ENCODE measurements at places on chromosomes 2 and 18.

DNA sequence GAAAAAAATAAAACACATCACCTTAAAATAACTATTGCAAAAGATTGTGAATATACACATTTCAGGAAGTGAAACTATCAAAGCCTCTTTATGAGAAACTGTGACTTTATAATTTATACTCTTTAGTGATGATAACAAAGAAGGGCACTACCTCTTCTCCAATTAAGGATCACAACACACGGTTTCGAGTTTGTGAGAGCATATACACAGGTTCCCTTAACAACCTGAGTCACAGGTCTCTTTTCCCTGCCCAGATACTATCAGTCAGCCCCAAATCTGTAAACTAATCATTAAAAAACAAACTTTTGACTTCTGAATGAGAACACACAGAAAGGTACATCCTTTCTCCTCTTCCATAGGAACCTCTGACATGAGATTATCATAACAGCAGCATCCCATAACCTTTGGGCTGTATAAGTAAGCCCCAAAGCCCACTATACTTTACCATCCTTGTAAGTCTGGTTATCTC is 44.9 kb downstream of the PTPN2 start:
- peak; percentile 57 for DNase-seq

DNA sequence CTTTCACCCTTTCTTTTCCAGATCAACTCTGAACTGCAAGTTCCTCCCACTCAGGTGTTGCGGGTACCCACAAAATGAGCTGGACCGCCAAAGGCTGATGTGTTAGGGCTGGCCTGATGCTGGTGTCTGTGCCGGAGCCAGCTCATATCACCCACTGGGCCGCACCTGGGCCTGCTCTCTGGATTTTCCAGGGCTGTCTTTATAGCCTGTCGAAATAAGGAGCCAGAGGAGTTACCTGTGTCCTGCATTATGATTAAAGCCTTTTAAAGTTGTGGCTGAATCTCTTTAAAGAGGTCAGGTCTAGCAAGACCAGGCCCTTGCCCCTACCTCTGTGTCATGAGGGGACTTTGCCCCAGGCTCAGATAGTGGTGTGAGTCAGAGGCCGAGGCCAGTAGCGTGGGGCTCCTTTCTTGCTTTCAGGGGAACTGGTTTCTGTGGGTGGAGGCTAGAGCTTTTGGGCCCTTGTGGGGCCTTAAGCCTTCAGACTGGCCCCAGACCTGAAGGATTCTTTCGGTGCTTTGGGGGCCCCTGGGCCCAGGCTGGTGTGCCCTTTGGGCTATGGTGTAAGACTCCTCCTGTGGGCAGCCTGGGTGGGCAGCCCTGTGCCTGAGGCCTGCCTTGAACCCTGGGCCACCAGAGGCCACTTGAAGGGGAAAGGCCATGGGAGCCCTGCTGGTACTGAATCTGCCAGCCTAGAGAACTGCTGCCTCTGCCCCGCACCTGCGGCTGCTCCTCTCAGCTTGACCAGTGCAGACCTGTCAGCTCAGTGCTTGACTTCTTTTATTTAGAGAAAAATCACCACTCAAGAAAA is 21.3 kb downstream of the OTOF start:
- DNase-seq: no peak

GRCh38 chr2:167860082-167860481 is 387.3 kb downstream of the STK39 start:
- no peak for DNase-seq

GRCh38 chr2:67626656-67627055 is 229.5 kb downstream of the ETAA1 start:
- DNase-seq: no peak

GRCh38 chr2:121260370-121261154 is 24.4 kb downstream of the TFCP2L1 start:
- no peak for DNase-seq

DNA sequence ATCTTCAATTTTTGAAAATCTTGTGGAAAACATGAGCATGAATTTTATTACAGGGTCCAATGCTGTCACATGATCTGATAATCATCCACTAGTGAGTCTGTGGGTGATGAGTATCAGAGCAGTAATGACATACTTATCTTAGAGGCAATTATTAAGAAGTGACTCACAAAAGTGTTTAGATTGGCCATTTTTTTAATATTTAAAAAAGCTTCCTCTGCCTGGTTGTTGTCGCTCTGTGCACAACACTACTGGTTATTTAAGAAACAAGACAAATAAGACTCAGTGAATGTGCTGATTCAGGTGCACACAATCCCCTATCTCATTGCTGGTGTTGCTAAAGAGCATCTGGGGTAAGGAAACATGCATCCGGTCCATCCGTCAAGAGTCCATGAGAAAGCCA is 665.8 kb upstream of the ZEB2 start:
- DNase-seq: no peak

DNA sequence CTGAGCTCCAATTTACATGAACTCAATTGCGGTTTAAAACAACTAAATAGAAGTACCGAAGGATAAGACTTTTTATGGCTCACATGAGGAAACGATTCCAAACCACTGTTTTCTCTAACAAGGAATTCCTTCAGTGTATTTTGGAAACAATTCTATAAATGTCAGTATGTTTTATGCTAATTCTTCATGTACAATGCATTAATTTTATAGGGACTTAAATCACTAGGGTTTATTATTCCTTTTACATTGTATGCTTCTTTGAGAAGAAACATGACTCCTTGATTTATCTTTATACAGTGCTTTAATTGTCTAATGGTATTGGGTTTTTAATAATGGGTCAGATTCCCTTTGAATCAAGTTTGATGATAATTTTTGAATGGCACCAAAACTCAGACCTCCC is 566.8 kb downstream of the EPHA4 start:
- no peak for DNase-seq

DNA sequence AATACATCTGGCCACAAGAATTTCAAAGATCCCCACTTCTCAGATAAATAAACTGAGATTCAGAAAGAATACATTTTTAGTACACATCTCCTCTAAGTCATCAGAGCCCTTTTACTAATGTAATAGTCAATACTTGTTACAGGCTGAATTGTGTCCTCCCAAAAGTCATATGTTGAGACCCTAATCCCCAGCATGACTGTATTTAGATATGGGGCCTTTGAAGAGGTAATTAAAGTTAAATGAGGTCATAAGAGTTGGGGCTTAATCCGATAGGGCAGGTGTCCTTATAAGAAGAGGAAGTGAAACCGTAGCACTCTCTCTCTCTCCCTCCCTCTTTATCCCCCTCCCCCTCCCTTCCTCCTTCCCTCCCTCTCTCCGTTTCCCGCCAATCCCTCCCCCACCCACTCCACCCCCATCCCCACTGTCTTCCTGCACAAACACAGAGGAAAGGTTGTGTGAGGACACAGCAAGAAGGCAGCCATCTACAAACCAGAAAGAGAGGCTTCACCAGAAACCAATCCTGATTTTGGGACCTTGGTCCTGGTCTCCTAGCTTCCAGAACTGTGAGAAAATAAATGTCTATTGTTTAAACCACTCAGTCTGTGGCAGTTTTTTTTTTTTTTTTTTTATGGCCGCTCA is 66.6 kb upstream of the ZNF397 start:
- DNase-seq: no peak

- peak; percentile 21 for DNase-seq
Observed at GRCh38 chr2:3728104-3729054, 25.0 kb downstream of the DCDC2C start.

GRCh38 chr2:46257476-46257875 is 39.7 kb upstream of the EPAS1 start:
- DNase-seq: no peak

DNA sequence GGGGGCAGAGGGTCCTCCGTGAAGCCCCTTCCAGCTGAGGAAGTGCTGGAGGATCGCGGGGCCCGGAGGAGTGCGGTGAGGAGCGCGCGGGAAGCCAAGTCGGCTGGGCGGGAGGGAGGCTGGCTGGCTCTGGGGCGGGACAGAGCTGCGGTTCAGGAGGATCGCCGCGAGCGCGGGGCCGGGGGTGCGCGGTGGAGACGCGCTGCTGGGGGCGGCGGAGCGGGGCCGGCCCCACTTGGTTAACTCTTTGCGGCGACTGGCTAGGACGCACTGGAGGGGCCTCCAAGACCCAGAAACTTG is 464 bp downstream of the CYBRD1 start:
- no peak for DNase-seq

DNA sequence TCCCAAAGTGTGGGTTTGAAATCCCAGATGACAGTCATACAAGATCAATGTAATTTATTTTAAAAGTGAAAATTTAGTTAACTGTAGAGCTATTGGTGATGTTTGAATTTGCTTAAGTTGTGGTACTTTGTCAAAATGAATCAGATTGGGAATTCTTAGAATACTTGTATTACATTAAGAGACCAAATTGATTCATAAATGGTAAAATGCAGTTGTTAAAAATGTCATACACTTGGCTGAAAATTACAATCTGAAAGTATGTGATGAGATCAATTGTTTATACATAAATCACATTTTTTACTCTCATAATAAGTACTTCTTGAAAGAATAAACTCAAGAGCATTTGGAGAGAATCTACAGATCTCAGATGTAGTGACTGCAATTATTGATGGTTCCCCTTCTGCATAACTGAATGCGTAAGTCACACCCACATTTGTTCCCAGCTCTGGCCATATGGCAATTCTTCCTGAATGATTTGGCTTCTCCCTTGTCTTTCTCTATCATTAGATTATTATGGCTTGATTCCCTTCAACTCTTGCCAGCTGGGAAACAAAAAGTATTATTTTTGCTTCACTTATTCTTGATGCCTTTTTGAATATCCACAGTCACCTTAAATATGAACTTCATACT is 558.5 kb downstream of the CPS1 start:
- no peak for DNase-seq

- DNase-seq: no peak
Observed at GRCh38 chr2:16005816-16006536, 65.6 kb downstream of the MYCN start.

Data from natural killer cell (primary cell).